DMS 273 treated with DMSO at 0.1 percent for 48 hours (cell line): ENCODE measurements at places on chromosomes 3 and 15.
A peak's percentile ranks its signal among the peaks of the same experiment; 100 is the strongest.

GRCh38 chr3:154954757-154955156 lies 125.4 kb upstream of the MME start:
- no peak for DNase-seq

GRCh38 chr3:47024932-47025331 lies 45.5 kb downstream of the NBEAL2 start:
- no peak for DNase-seq

- DNase-seq = no peak
Measured at GRCh38 chr3:131840156-131840797, 194.5 kb downstream of the CPNE4 start.

DNA sequence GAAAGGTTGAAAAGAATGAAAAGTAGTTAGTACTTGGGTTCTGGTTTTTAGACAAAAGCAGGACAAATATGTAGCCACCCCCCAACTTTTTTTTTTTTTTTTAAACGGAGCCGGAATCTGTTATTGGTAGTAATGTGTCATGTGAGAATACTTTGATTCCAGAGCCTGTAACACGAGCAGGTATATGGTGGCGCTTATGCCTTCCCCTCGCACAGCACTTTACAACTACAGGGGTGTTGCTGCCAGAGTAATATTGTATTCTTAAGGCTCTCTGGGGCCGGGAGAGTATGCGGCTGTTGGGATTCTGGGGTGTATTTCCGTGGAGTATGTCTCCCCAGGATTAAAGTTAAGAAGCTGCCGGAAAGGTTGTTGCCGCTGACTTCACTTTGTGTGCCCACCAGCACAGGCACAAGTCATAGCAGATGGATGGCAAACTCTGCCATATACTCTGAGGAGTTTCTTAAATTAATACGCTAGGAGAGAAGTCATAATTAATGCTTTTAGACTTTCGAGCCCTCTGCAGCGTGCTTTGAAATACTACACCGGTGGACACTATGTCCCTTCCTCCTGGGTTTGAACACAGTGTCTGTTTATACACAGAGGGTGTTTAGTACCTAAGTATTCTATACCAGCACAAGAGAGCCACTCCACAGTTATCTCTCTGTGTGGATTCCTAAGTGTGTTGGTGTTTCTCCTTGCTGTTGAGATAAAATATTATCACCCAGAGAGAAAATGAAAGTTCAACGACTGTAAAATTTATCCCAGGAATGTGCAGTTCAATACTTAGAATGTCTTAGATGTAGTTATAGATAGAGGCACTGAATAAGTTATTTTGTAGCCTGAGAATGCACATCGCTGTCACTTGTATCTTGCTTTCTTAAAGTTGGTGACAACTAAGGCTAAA lies 1.4 kb downstream of the MBNL1 start:
- peak; percentile 76 for DNase-seq

DNA sequence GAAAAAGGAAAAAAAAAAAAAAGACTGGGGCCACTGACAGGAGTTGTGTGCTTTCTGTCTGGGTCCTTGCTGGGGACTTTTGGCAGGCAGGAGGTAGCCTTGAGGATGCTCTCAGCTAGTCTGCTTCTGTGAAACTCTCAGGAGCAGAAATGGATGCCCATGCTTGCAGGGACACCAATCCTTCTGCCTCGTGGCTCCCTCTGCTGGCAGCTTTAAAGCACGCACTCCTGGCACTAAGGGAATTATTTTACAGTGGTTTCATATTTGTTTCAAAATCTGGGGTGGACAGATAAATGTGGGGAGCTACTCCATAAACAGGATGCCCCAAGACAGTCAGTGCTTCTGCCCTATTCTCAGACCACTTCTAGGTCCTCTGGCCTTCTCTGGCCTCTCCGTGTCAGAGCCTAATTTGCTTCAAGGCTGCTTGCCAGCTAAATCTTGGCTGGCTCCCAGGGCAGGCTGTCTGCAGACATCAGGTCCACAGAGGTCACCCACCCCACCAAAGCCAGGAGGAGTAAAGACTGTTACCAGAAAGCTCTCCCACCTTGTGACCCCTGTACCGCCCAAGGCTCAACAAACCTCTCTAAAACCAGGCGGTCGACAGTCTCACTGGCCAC lies 17.1 kb downstream of the TRAIP start:
- DNase-seq = peak; percentile 28

DNA sequence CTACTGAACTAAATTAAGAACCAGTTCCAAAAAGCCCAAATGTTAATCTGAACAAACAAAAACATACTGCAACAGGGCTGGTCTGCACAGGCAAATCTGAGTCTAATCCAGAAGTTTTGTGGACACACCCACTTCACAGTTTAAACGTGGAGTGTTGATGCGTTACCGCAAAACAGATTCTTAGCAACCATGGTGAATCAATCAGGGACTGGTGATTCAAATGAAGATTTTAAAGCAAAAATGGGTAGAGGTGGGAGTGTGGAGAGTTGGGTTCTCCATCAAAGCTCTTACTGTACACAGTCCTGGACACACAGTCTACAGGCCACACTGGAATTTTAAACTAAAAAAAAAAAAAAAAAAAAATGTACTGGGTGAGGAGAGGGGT lies 5.2 kb downstream of the ANXA2 start:
- DNase-seq = no peak

DNA sequence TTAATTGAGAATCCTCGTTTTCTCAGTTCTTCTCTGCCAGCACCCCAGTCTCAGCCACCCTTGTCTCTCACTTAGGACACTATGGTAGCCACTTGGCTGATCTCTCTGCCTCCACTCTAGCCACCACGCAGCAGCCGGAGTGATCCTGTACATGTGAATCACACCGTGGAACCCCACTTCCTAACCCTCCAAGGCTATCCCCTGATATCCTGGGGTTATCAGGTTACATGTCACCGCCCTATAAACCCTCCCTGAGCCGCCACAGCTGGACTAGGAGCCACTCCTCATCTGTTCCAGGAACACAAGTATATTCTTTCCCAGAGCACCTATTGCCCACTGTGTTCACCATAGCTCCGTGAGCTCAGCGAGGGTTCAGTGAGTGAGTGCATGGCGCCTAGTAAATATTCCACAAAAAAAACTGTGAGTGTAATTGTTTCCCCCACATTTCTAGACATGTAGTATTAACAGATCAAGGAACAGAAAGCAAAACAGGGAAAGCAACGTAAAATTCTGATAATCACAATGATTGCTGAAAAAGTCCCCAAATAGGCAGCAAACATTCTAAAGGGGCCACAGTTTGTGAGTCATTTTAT lies 661 bp upstream of the PARP14 start:
- DNase-seq = no peak

DNA sequence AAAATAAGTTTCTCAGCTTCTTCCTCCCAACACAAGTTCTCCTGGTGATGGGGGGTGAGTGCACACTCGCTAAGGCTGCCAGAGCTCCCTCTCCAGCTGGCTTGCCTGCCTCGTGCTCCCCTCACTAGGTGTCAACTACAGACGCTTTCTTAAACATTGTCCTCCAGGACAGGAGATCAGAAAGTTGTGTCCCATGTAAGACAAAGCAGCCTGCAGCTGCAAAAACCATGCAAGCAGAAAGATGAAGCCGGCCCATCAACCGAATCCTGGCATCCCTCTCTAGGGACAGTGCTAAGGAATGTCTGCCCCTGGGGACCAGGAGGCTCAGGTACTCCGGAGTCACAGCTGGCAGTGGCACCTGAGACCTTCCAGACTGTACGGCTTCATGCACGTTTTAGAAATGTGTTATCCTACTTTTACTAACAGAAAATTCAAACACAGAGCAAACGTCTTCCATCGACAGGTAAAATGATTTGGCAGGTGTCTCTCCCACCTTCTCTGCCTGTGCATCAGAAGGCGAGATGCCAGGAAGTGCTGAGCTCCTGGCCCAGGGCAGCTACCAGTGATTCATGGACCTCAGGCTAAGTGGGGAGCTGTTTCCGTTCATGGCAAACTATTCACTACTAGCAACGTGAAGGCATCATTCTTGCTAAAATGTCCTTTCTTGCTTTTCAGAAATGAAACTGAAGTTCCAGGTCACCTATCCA lies 246.1 kb downstream of the ADAMTS17 start:
- no peak for DNase-seq

GRCh38 chr3:108218811-108219210 lies 3.4 kb downstream of the IFT57 start:
- DNase-seq = no peak

DNA sequence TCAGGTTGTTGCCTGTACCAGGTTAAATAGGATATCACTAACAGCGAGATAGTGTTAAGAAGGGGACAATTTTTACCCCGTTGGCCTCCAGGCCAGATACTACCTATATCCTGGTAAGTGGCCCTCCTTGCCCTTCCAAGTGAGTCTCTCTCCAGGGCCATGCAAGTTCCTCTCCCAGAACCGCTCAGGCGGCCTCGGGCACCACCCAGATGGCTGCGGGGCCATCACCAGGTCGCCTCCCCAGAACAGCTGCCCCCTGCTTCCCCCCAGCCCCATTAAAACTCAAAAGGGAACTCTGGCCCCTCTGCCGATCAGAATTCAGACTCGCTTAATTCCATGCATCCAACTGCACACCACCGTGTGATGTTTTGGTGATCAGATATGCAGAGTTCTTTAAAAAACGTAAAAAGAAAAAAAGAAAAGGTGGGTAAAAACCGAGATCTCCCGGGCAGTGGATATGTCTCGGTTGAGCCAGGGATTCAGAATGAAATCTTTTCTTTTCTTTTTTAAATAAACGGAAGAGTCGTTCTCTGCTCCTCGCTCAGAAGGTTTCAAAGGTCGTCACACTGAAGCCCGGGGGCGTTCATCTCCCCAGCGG lies 1.9 kb upstream of the TRIM71 start:
- DNase-seq = no peak

DNA sequence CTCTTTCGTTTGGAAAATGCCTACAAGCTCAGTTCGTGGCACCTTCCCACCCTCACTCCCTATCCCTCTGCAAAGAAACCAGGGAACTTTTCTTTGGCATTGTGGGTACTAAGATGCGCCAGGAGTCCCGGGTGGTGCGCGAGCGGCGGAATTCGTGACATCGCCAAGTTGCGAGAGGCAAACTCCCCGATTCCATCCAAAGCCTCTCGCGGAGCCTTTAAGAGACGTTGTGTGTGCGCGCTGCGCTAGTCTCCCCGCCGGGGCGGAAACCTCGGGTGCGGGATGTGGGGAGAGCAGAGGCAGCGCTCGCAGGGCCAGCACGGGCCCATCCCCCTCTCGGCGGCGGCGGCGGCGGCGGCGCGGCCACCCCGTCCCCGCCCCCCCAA lies 443 bp upstream of the NR2F2 start:
- no peak for DNase-seq

- DNase-seq = no peak
Measured at GRCh38 chr3:193883551-193883950, 252.4 kb upstream of the HES1 start.

- DNase-seq = no peak
Measured at GRCh38 chr3:37072892-37073291, 79.6 kb downstream of the MLH1 start.

- no peak for DNase-seq
Measured at GRCh38 chr3:133206921-133207320, 168.7 kb downstream of the TMEM108 start.
